Hepatic stellate cell (primary cell): ENCODE measurements at places on chromosomes 6 and 20.

DNA sequence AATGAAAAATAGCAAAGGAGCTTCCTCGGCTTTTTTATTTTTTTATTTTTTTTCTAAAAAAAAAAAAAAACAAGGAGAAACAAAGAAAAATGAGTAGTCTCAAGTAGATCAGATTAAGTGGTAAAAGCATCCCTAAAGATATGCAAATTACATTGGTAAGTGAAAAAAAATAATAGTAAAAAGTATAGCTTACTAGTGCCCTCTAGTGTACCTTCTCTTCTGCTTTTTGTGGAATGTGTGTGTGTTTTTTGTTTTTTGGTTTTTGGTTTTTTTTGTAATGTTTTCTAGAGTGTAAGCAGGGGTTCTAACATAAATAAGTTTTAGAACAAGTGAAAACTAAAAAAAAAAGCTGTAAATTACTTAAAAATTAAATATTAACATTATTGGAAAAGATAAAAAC, 1062.0 kb downstream of the HACE1 start:
- DNase-seq: no peak

DNA sequence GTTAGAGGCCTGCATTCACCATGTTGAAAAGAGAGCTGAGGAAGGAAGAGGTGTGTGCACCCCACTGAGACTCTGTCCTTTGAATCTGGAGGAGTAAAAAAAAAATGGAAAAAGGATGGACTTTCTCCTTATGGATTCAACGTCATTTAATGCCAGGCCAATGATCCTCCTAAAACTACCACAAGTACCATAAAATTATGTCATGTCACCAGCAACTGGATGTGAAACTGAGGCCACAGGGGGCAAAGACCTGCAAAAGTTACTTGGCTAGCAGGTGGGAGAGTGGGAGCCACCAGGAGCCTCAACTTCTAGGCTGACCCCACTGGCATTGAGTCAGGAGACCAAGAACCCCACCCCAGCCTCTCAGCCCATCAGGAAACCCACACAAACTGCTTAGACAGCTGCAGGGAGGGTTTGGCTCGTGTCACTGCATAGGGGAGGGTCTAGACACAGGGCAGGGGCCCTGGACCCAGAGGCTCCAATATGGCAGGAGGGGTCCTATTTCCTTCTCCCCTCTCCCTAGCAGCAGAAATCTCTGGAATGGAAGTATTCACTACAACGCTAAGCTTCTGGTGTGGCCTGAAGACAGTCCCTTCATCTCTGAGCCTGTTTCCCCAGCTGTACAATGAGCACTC, 11.0 kb downstream of the PCK1 start:
- no peak for DNase-seq

- DNase-seq: no peak
These were observed 241.6 kb downstream of the BMP7 start for GRCh38 chr20:57024849-57025248.

DNA sequence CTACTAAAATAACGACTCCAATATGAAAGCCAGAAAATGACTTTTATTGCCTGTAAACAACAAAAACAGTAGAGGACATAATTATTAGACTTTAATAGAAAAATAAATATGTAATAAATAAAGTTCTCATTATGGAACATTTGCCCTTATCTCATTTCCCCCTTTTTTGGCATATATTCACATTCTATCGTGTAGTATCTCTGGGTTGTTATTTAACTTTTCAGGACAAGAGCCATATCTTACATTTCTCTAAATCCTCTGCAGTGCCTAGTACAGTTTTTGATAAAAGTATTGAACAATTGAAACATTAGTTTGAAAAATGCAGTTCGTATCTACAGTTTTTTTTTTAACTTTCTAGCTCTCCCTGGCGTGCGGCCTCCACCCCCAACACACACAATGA, 442.0 kb upstream of the SOX4 start:
- no peak for DNase-seq

DNA sequence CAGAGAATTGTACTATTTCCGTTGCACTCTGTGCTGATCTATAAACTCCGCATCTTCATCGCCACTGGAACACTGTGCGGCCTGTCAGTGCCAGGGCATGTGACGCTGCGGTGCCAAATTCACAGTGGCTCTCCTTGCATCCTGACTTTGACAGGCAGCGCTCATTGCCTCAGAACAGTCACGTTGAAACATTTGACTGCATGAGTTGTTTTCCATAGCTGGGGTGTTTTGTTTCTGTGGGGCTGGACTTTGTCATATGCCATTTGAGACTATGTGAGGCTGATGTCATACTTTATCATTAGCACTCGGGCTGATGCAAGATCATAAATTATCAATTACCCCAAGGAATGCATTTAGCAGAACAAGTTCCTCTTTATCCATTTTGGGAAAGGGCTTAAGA, 32.7 kb downstream of the CFAP61 start:
- DNase-seq: no peak

- DNase-seq: no peak
These were observed 6.9 kb upstream of the SMIM28 start for GRCh38 chr6:138370631-138371451.

GRCh38 chr6:142300758-142301650, 803 bp upstream of the ADGRG6 start:
- DNase-seq: no peak

- DNase-seq: no peak
These were observed 2.0 kb downstream of the MUC21 start for GRCh38 chr6:30985490-30985889.

DNA sequence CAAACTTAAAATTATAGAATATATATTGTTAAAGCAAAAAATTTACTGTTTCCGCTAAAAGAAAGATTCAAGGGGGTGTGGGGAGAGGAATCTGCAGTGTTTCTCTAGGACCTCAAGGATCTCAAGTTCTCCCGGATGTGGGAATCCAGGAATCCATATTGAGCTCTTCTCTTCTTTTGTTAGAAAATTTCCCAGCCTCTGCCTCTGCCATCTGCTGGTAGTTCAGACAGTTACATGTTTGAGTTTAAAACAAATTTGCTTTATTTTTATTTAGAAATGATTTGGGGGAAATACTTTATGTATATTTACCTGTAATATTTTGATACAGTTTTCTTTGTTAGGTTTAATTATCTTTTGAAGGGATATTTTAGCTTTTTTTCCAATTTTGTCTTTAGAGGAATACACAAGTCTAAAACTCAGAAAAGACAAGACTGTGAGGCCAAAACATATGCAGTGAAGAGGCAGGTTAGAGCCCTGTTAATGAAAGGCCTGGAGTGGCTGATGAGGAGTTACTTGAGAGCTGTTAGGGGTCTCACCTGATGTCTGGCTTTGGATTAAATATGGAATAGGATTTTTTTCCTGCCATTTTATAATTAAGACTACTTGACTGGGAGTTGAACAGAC, 268.8 kb downstream of the ARID1B start:
- peak; percentile 53 for DNase-seq

GRCh38 chr20:34001378-34001777, 7.7 kb downstream of the RALY start:
- no peak for DNase-seq

DNA sequence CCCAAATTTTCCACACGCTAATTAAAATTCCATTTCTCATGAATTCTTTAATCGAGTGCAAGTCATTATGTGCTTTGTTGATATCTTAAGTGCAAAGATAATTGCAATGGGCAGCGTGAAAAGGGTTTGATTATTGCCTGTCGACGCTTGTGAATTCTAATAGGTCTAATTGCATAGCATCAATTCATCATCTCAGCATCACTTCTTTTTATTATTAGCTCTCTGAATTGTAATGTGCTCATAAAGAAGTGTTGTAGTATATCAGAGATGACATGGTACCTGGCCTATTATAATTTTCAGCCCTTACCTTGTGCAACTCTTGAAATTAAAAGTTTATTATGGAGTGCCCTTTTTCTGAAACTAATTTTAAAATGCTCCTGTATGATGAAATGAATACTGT, 866.8 kb upstream of the FLRT3 start:
- no peak for DNase-seq

DNA sequence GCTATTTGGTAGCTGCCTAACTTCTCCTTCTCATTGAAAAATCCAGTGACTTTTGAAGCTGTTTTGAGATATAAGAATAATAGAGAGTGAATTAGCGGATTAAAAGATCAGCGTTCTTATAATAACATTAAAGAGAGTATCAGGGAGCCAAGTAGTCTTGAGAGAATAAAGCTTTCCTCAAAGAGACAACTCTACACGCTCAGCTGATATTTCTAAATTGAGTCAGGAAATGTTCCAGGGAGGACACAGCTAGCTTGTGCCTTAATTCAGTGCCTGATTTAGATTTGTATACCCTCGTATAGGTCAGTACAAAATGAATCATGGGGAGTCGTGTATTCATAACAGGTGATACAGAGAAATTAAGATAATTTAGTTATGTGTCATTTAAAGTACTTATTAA, 75.1 kb upstream of the QKI start:
- DNase-seq: no peak

- DNase-seq: no peak
These were observed 906.8 kb downstream of the GRIK2 start for GRCh38 chr6:102300350-102300749.

DNA sequence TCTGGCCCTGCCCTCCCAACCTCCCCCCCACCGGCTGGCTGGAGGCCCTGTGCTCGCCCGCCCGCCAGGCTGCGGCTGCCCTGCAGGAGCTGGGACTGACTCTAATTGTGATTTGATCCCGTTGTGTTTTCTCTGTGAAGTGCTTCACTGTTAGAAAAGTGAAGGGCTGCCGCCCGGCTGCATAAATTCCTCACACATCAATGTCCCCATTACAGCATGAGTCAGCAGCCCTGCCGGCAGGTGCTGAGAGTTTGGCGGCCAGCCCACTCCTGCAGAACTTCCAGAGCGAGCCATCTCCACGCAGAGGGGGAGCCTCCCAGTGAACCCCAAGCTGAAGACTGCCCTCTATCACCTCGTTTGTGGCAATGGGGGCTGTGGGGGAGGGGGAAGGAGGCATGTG, 137.9 kb downstream of the DLL1 start:
- no peak for DNase-seq

DNA sequence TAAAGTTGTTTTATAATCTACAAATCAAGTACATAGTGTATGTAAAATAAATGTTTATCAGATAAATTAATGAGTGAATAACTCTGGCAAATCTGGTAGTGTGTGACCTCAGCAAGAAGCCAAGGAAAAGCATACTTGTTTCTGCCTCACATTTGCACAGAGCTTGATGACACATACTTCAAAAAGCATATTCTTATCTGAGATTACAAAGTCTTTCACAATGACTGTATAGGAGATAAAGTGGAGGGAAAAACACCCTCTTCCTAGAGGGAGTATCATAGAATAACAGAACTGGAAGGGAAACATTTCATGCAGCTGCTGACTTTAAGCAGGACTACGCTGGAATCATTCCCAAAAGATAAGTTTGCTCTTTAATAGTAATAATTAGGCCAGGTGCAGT, 28.1 kb upstream of the AKAP7 start:
- peak; percentile 49 for DNase-seq

DNA sequence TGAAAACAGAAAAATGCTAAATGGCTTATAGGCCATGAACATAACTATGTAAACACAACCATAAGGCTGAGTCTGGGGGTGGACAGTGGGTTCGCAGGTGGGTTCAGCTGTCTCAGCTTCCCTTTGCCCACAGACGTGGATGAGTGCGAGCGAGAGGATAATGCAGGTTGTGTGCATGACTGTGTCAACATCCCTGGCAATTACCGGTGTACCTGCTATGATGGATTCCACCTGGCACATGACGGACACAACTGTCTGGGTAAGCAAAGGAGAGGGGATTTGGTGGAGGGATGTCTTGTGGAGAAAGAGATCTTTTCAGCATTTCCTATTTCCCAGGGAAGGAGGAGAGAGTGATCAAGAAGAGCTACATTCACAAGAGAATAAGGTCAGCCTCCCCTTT, 14.7 kb downstream of the SCUBE3 start:
- no peak for DNase-seq

GRCh38 chr20:38355161-38356012, 9.1 kb downstream of the LBP start:
- no peak for DNase-seq

DNA sequence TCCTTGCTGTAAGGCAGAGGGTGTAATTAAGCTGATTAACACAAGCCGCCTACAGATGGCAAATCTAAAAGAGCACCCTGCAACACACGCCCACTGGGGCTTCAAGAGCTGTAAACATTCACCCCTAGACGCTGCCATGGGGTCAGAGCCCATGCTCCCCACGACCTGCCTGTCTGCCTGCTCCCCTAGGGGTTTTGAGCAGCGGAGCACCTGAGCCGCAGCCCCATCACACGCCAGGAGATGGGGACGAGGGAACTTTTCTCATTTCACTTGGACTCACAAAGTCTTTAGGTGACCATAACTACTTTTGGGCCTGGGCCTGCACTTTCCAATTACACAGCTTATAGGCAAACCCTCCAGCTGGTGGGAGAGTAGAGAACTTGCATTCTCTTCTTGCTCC, 99.0 kb upstream of the SOX4 start:
- no peak for DNase-seq

DNA sequence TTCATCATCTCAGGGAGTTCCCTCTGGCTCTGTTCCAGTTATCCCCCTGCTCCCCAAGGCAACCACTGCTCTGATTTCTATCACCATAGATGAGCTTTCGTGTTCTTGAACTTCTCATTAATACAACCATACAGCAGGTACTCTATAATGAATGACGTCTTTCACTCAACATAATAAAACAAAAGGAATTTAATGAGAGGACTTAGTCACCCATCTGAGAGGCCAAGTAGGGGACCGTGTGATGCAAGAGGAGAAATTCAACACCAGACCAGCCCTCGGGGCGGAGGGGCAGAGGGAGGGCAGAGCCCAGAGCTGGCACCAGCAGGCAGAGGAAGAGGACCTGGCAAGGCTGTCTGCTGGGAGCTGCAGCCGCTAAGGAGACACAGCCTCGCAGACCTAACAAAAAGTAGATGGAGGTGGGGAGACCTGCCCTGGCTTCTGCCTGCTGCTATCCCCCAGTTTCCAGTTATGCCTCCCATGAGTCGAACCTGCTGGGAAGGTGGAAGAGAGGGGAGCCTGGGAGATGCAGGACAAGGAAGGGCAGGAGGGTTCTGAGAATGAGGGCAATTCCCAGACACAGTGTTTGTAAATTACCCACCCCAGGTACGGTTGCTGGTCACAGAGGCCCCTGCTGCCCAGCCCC, 13.8 kb downstream of the CCN5 start:
- DNase-seq: peak; percentile 74

DNA sequence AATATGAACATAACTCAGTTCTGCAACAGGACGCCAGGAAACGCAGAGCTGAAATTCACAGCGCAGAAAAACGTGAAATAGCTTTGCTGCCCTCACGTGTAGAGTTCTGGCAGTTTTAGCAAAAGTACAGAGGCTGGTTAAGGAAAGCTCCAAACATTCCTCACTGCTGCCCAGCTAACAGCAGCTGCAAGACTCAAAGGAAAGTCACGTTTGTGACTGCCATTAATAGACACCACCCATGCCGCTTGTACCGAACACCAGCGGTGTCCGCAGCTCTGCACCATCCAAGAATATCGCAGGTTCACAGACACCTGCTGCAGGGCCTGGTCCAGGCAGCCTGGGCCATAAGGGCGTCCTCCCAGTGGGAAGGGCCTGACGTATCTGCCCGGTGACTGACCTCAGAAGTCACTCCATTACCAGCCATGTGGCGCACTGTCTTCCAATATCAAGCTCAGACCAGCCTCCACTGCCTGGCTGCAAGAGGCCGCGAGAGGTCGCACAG, 61.4 kb downstream of the WDR27 start:
- peak; percentile 21 for DNase-seq
